ENCODE measurements at places on chromosomes 2 and 18.
A peak's percentile ranks its signal among the peaks of the same experiment; 100 is the strongest.

DNA sequence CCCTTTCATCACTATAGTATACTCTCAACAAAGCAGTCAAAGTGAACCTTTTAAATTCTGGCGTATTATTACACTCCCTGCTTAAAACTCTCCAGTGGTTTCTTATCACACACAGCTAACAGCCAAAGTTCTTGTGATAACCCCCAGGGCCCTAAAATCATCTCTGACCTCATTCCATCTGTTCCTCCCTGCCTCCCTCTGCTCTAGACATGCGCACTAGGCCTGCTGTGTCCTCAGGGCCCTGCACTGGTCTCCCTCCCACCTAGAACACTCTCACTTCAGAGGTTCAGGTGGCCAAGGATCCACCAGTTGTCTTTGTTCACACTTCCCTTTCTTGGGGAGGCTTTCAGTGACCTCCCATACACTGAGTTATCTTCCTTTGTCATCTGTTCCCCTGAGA, 603.4 kb downstream of the DSC3 start:
- DNase-seq = no peak

- DNase-seq = no peak
Measured at GRCh38 chr2:231515603-231516002, 14.6 kb downstream of the NMUR1 start.

DNA sequence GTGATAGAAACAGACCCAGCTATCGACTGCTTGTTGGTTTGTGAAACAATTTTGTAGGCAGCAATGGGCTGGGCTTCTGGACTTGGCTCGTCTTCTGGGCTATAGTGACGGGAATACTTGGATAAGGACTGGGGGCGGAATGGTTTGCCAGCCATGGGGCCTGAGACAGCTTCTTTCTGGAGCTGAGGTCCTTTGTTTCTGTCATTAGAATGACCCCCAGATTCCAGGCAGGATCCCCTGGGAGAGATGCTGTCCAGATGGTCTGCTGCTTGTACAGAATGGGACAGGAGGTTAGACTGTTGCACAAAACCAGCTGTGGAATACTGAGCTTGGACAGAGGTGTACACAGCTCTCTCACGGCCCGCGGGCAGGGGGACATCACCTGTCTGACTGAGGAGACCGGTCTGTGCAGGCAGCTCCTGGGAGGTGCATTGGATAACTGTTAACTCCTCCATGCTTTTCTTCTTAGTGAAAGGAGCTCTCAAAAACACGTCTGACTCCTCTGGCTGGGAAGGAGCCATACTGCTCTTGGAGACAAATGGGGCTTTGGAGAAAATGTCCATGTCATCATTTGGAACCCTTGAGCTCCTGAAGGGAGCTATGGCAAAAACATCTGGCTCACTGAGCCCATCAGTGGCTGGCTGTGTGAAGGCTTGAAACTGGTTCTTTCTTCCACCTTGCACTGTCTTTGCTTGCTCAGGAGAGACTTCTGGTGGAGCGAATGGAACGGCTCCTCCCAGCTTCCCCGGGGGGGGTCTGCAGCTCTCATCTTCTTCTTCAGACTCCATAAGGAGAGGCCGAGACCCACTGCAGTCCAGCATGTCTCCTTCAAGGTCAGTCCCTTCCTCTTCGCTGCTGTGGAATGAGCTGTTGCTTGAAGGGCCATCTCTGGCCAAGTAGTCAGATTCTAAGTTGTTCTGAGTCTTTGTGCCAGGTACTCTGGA, 28.6 kb upstream of the NFU1 start:
- no peak for DNase-seq

GRCh38 chr2:122960759-122961641, 1064.1 kb upstream of the CNTNAP5 start:
- no peak for DNase-seq

DNA sequence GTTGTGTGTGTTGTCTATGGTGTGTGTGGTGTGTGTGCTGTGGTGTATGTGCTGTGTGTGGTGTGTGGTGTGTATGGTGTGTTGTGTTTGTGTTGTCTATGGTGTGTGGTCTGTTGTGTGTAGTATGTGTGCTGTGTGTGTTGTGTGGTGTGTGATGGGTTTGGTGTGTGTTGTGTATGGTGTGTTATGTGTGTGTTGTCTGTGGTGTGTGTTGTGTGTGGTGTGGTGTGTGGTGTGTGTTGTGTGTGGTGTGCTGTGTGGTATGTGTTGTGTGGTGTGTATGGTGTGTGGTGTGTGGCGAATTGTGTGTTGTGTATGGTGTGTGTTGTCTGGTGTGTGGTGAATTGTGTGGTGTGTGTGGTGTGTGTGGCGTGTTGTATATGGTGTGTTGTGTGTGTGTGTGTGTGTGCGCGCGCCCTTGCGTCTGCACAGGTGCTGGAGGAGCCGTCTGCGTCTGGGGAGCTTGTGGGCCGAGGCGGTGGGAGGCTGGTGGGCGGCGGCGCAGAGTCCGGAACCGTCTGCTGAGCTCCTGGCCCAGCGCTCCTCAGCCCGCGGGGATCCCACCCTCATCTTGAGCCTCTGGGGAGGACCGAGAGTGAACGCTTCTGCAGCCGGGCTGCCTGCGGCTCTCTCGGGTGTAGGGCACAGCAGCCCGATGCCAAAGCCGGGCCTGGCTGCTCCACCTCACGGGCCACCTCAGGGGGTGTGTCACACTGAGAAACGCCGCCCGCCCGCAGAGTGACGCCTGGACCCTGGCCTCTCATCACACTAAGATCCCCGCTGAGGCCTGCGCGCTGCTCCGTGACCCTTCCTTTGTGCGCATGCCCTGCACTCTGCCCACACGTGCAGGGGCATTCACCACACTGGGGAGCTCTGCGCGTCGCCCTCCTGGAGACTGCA, 8.8 kb upstream of the ADI1 start:
- DNase-seq = no peak

DNA sequence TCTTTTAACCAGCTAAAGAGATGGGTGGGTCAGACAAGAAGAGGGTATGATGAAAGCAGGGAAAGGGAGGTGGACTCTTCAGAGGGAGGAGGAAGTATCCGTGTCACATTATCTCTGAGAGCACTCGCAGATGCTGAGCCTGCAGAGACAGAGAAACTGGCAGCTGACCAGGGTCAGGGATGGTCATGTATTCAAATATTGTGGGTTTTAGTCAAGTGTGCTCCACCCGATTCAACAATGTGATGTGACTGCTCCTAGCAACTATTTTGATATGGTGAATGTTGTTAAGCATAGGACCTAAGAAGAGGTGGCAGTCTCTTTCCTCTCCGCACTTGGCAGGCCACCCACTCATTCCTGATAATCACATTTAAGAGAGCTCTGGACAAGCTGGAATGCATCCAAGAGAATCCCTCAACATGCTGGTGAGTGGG, 1.3 kb upstream of the CLIP4 start:
- no peak for DNase-seq

DNA sequence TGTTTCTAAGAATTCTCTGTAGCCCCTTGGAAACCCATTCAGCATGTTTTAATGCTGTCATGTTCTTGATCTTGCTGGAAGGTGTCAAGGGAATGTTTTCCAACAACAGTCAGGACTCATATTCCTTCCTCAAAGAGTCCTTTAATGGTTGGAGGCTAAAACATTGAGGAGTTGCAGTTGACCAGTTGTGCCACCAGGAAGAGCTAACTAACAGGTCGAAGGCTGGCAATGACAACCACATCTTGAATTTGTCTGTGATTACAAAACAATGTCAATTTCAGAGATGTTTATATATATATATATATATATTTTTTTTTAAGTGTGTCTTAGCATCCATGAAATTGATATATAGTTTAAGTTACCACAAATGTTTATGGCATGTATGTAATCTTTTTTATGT, 151.5 kb downstream of the INO80D start:
- DNase-seq = no peak

GRCh38 chr18:37487400-37487867, 78.2 kb downstream of the CELF4 start:
- no peak for DNase-seq

DNA sequence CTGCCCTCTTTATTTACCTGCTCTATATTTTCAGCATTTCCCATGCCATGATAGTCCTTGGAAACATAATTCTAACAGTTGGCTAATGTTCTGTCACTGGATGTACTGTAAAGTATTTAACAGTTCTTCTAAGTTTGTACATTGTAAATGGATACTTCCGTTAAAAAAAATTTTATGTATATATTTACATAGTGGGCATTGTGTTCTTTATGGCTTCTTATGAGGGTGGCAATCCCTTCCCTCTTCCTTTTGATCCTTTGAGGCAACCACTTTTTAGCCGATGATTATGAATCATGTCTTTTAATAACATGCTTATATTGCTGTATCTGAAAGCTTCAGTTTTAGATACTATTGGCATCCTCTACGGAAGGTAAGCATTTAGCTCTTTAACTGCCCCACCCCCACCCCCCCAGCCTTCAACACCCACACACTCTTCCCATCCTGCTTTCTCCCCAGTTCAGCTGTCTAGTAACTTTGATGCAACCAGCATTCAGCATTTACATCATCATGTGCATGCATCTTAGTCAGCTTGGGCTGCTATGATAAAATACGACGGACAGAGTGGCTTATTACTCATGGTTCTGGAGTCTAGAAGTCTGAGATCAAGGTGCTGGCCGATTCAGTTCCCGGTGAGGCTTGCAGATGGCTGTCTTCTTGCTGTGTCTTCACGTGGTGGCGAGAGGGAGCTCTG, 21.0 kb upstream of the EDAR start:
- no peak for DNase-seq

- DNase-seq = peak; percentile 78
Measured at GRCh38 chr2:207164006-207164831, 1.5 kb downstream of the KLF7 start.

- no peak for DNase-seq
Measured at GRCh38 chr2:152071092-152071491, 27.8 kb downstream of the CACNB4 start.

- DNase-seq = peak; percentile 43
Measured at GRCh38 chr2:78676921-78677696, 348.4 kb upstream of the REG3G start.

DNA sequence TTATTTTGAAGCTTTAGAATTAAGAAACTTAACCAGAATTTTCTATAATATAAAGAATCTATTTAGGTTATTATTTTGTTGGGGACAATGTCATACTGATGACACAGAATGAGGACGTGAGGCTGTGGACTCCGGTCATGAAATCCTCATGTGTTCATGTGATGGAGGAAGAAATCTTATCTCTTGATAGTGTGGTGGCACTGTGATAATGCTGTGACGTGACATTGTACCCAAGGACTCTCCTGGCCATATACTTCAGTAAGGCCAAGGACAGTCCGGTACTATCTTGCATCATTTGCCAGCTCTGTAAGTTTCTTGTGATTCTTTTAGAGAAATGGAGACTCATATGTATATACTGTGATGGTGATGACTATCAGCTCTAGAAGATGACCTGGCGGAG, 59.1 kb downstream of the SLC9A2 start:
- DNase-seq = no peak

DNA sequence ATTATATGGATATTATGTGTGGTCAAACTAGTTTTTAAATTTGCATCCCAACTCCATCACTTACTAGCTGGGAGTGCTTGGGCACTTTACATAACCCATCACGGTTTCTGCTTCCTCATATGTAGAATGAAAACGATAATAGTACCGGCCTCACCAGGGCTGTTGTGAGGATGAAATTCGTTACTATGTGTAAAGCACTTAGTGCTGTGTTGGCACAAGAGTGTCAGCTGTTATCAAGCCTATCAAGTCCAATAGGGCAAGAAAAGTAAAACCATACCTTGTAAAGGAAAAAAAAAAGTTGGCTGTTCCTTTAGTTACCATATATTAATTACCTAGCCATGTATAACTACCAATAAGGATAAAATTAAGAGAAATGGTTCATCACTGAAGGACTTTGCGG, 65.4 kb downstream of the TET3 start:
- no peak for DNase-seq

DNA sequence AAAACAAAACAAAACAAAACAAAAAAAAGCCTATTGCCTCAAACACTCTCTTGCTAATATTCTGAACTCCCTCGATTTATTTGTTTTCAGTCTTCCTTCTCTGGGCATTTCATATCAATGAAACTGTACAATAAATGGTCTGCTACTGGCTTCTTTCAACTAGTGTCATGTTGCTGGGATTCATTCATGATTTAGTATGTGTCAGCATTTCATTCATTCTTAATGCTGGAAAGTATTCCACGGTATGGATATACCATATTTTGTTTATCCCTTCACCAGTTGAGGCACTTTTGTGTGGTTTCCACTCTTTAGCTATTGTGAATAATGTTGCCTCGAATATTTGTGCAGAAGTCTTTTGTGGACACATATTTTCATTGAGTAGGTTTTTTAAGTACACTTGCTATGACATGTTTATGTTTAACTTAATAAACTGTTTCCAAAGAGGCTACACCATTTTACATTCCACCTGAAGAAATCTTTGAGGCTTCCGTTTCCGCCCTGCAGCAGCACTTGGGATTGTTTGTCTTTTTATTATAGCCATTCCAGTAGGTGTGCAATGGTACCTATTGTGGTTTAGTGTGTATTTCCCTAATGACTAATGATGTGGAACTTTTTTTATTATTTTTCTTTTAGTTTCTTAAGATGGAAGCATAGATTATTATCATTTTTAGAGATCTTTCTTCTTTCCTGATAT, 543.6 kb upstream of the SOX11 start:
- DNase-seq = no peak

DNA sequence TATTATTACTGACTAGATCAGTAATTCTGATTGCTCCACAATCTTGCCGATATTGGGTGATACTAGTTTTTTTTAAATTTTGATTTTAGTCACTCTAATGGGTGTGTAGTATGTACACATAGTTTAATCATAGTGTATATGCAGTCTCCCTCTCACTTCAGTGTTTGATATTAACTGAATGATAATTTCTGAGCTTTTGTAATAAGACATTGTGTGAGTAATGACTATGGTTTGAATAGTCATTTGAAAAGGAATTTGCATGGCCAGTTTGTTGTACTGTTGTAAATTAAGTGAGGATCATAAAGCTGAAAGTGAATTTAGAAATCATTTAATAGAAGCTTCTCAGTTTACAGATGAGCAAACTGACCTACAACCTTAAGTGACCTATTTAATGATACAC, 33.4 kb downstream of the USP14 start:
- no peak for DNase-seq

GRCh38 chr2:223418131-223418530, 184.0 kb downstream of the SCG2 start:
- no peak for DNase-seq

- DNase-seq = no peak
Measured at GRCh38 chr18:33960417-33960816, 264.3 kb downstream of the NOL4 start.

DNA sequence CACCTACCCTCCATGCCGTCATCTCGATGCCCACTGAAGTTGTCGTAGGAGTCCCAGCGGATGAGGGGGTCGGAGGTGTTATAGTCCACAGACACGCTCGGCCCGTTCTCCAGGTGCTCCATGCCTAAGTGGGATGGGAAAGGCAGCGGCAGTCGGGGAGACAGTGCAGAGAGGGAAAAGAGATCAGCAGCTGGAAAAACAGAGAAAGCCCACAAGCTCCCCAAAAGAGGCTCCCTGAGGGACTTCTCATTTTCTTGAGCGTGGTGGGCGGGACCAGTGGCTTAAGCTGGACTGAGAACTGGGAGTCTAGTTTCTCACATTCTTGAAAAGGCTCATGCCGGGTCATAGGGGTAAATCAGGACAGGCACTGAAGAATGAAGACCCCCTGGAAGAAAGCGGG, 121.9 kb downstream of the TNS1 start:
- DNase-seq = no peak

- no peak for DNase-seq
Measured at GRCh38 chr2:58436872-58437271, 195.7 kb upstream of the FANCL start.
